ENCODE measurements at places on chromosomes 4 and X.

DNA sequence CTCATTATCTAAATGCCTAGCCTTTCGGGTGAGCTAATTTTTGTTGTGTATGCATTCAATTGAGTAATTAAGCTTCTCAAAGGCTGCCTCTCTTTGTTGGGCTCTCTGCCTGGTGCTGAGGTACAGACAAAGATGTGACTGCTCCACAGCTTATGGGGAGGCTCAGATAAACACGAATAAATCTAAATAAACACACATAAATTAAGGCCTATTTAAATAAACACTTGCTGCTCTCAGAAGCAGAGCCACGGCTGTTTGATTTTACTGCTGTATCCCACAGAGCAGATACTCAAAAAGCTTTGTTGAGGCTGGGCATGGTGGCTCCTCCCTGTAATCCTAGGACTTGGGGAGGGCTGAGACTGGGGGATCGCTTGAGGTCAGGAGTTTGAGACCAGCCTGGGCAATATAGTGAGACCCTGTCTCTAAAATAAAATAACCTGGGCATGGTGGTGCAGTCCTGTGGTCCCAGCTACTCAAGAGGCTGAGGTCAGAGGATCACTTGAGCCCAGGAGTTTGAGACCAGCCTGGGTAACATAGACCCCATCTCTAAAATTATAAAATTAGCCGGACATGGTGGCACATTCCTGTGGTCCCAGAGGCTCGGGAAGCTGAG, 8.4 kb upstream of the CD99 start:
- DNase-seq: no peak

DNA sequence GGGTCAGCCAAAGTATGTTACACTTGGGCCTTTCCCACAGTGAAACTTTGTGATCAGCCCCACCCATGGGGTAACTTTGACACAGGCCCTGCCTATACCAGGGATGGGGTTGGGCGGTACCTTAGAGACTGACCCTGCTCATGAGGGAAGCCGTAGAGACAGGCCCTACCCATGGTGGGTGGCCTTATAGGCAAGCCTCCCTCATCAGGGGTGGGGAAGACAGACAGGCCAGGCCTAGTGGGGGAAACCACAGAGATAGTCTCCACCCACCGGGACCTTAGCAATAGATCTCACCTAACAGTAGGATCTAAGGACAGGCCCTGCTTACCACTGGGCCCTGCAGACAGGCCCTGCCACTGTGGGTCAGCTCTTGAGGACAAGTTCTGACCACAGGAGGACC, 6.8 kb downstream of the PLP2 start:
- no peak for DNase-seq

GRCh38 chrX:129653181-129653970, 1.4 kb downstream of the APLN start:
- DNase-seq: no peak

- DNase-seq: no peak
Measured at GRCh38 chrX:118807151-118808017, 16.2 kb upstream of the ZCCHC12 start.
